ENCODE measurements at places on chromosomes 5 and 9.

DNA sequence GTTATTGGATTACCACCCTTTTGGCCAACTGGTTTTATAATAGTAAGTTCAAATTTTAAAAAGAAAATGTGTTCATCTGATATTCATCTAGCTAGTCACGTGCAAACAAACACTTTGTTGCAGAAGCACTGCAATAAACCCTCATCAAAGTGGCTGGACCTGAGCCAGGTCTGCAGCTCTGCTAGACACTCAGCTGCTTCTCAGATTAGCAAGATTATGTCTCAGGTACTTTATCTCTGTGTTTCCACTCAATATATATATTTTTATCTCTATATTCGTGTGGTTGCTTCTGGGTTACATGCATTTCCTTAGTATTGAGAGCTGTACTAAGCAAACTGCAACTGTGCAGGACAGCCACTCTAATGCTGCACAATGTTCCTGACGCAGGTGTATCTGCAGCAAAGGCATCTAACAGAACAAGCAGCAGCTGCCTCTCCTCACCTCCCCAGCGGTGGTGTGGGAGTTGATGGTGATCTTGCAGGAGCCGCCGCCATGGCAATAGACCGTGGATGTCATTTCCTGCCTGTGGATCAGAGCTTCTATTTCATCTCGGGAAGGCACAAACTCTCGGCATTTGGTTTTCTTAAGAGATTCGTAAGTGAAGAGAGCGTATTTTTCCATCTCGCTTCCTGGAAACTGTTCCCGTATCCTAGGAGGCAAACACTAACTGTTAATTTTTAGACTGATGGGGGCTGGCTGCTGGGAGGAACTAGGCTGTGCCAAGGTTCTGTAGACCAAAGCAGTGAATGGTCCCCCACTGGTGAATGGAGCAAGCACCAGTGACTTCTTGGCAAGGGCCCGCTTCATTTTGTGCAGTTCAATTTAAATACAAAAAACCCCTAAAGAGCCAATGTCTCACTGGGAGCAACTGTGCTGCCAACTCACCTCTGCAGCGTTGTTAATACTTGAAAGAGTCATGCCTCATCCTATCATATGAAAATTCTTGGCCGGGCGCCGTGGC, 56.7 kb upstream of the RETREG1 start:
- peak; percentile 41 for DNase-seq

DNA sequence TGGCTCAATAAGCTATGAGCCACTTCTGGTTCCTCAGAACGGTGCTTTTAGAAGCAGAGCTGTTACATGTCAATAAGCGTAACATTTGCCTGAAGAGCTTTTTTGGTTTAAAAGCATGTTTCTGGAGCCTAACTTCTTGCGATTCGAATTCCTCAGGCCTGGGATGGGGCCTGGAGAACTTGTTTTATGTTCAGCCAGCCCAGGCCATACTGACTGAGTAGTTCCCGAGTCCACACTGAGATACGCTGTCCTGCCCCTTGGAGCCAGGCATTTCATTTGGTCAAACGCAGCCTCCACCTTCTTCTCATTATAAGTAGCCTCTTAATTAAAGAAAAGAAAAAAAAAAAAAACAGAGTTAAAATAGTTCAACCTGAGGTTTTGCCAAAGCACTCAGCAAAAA, 260.6 kb upstream of the ANKRD55 start:
- no peak for DNase-seq

DNA sequence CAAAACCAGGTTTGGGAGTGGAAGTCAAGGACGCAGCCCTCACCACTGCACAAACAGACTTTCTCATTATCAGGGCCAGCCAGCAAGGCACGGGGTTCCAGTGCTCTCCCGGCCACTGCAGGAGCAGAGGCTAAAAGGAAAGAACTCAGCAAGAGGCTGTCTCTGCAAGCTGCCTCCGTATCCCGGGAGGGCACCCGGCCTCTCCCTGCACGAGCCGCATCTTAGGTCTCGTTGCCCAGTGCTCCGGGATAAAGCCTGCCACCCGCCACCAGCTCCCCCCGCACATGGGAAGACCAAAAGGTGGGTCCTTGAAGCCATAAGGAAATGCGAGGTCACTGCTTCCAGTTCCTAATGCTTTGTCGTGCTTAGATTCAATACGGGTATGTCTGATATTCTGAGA, 117.2 kb upstream of the SARDH start:
- DNase-seq, result no peak

DNA sequence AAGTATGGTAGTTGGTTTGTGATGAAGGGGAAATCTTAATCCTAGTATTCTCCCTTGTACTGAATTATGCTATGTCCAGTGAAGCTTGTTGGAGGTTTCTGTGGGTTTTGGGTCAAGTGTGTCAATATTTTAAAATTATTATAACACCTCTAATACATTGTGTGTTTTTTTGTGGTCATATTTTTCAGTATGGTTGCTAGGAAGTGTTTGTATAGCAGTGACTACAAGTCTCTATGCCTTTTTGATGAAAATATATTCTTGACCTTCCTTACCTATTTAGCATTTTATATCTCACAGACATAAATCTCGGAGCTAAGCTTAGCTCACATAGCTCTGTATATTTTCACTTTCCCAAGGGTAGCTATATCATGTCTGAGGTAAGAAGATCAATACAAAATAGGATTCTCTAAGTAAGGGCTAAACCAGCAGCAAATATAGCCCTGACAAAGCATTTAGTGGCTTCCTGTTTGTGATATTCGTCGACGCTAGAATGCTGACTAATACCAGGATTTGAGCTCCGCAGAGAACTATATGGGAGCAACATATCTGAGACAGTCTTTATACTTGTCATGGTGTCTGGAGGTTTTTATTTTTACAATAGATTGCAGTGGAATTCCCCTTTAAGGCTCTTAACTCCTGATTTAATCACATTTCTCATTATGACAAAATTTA, 82.3 kb downstream of the MACIR start:
- peak; percentile 9 for DNase-seq

DNA sequence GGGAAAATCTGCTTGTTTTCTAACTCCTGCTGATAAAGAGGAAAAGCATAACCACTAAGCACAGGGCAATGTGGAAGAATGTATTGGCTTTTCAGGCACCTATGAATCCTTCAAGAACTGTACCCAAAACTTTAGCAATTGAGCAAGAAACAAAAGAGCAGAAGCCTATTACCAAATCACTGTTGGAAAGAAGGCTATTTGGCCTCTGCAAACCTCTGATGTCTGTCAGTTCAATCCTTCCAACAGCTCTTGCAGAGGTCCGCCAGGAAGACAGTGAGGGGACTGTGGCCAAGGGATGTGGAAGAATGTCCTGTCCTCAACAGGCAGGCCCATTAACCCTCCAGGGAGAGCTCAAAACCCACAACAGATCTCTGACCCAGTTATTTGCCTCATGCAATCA, 328.6 kb downstream of the ENC1 start:
- no peak for DNase-seq

DNA sequence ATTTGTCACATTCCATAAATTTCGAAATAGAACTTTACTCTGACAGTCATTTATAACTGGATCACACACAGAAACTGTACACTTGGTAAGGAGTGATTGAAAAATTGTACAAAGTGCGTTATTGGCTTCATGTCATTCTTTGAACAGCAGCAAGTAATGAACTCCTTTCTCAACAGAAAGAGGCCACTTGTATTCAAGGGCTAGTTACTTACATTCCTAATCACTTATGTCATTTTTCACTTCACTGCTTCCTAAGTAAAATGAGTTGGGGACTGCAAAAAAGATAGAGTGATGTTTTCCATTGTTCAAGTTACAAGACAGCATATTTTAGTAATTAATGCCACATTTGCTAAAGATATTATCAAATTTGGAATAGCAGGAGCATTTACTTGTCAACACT, 893.2 kb downstream of the DTWD2 start:
- no peak for DNase-seq

DNA sequence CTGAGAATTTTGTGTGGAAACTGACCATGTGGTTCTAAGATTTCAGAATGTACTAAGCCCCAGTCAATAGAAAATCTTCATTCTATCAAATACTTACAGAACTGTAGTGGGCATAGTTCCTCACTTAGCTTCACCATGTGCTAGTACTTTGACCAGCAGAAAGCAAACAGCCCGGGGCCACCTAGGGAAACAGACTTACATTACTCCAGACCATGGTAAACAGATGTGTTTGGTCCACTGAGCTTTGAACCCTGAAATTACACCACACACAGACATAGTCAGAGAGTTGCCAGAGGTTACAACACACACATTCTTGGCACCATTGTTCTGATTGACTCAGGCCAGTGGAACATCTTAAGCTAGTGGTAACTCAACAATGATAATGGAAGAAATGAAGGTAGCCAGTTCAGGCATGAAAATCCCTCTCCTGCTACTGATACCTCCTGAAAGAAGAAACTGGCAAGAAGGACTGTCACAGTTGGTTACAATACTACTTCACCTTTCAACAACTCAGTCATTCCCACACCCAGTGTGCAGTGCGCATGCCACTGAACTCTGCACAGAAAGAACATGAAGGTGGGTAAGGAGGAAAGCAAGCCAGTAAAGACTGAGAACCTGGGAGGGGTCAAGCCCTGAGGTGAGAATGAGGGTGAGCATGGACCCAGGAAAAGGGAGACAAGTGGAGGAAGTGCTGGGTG, 18.7 kb upstream of the LECT2 start:
- no peak for DNase-seq

DNA sequence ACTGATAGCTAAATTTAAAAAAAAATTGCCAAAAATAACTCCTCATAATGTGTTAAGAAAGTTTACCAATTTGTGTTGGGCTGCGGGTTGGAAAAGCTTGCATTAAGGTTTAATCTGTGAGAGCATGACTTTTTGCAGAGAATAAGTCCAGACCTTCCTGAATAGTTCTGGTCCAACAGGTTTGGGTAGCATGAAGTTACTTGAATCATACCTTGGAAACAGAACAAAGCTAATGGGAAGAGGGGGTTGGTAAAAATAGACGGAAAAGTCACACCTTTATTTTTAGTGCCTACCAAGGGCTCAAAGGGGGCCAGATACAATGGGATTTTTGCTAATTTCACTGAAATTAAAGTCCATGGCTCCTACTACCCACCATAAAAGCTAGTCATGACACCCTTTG, 17.1 kb upstream of the MATR3 start:
- no peak for DNase-seq

DNA sequence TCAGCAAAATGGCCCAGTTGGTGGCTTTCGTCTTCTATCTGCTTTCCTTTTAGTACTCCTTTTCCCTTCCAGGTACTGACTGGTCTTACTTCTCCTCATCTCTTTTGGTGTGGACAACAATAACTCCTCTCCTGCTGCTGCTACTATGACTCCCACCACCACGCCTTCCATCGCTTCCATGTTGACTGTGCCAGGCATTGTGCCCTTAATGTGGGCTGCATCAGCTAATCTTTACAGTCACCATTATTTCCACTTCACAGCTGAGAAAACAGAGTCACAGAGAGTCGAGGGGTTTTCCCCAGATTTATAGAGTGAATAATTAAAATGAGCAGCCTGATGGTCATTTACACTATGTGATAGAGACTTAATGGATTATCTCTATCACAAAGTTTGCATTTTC, 184.9 kb upstream of the IL12B start:
- DNase-seq, result no peak

DNA sequence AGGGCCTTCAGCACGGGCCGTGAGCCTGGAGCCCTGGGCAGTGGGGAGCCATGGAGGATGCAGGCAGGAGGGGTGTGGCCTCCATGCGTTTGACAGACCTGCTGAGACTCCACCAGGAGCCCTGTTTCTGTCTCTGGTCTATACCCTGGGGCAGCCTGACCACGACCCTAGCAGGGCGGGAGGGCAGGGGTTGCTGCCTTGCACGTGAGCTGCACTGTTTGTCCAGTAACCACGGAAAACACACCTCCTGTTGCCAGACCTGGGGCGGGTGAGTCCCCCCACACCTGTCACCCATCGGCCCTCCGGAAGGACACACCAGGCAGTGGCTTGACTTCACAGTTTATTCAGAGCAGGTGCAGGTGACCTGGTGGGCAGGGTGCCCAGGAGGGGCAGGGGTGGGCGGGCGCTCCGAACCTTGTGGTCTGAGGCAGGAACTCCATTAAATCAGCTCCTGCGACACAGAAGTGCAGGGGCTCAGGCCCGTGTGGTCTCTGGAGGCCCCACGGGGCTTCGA, 3.9 kb downstream of the LCN8 start:
- DNase-seq, result no peak
